ENCODE measurements at places on chromosomes 3 and 15. TPM values are rescaled to one million over a fixed set of nuclear protein-coding genes. Genes with fewer than 3 reads are reported as not detected.

DNA sequence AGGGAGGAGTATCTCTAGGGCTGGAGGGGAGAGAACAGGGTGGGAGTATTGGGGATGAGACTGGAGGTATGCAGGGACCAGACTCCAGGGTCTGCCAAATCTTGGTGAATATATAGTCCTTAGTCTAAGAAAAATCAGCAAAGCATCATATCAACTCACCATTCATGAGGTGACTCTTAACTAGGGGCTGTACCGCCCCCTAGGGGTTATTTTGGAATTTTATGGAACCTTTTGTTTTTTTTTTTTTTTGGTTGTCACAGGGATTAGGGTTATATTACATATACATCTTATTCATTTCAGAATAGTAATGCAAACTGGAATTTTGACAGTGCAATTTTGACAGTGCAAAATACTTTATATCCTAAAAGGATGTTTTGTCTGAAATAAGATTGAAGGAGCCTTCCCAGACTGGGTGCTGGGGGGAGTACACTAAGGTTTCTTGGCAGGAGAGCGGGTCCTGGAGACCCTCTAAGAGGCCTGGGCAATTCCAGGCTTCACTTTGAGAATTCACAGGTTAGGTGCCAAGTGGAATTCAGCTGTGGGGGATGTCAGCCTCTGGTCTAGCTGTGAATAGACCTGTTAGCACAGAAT is 7.5 kb downstream of the CMTM7 start:
- H3K27me3 ChIP-seq, result no peaks in the 10 kb centered on the region
- no peak for DNase-seq
- H3K4me3 ChIP-seq, result no peak overlapping the region
- H3K27ac ChIP-seq, result peak overlapping the region; percentile 39

GRCh38 chr15:51781506-51781905 is 30.1 kb downstream of the TMOD2 start:
- H3K27ac ChIP-seq, result no peak overlapping the region
- H3K4me1 ChIP-seq, result peaks cover under 1% of the 10 kb centered on the region
- H3K4me3 ChIP-seq, result no peak overlapping the region
- no peaks in the 10 kb centered on the region for H3K27me3 ChIP-seq

- H3K4me3 ChIP-seq, result no peak overlapping the region
- no peak for DNase-seq
- H3K4me1 ChIP-seq, result no peaks in the 10 kb centered on the region
- H3K27ac ChIP-seq, result no peak overlapping the region
- H3K27me3 ChIP-seq, result no peaks in the 10 kb centered on the region
Observed at GRCh38 chr3:189334064-189334920, 162.5 kb downstream of the TPRG1 start.

- H3K4me3 ChIP-seq, result no peak overlapping the region
- no peaks in the 10 kb centered on the region for H3K4me1 ChIP-seq
- H3K36me3 ChIP-seq, result no peaks in the 10 kb centered on the region
- no peak overlapping the region for H3K27ac ChIP-seq
- DNase-seq, result no peak
- H3K27me3 ChIP-seq, result no peaks in the 10 kb centered on the region
Observed at GRCh38 chr3:8840556-8840955, 71.1 kb upstream of the OXTR start.

POLQ gene
- total RNA-seq, result 0.29 TPM
